Activated CD4-positive, CD25-positive, alpha-beta regulatory T cell treated with anti-CD3 and anti-CD28 coated beads, Interleukin-2, amount 50 U/mL, for 72 hours (primary cell): ENCODE measurements at places on chromosomes 6 and 20.

- DNase-seq = no peak
Measured at GRCh38 chr6:125296471-125296870, 5.3 kb downstream of the HDDC2 start.

DNA sequence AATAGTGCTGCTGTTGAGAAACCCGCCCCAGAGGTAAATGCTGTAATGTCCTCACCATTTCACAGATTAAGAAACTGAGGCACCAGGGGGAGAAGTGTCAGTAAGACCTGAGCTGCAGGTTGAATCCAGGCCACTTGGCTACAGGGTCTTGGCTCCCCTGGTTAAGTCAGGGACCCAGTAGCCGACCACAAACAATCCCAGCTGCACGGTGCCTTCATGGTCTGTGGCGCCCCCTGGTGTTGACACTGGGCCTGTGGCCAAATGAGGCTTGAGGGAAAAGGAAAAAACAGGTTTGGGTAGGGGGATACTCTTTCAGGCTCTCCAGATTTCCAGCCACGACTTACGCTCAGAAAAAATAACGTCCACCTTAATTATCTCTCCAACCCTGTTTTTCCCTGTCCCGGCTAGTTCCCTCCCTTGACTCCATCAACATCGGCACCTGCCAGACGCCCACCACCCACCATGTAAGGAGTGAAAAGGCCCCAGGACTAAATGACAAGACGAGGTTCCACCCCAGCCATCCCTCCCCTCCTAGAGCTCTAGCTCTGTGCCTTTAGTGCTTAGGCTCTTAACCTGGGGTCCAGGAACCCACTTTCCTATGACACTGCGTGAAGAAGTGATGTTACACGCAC lies 47.7 kb upstream of the POLR1H start:
- no peak for DNase-seq

DNA sequence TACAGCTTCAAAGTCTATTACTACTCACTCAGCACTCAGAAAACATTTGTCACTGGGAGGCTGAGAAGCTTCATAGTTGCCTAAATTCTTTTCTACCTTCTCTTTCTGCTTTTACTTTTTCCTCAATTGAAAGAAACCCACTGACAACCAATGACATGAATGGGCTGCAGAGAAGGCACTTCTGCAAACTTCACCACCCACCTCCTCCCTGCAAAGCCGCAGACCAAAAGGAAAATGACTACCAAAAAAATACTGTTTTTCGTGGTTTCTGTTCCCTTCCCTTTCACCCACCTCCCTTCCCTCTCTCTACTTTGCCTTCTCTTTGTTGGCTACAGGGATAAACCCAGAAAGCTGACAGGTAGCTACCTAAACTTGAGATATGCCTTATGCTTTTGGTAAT lies 3.2 kb downstream of the GNAS-AS1 start:
- DNase-seq = no peak

- no peak for DNase-seq
Measured at GRCh38 chr6:105608711-105609374, 206.0 kb upstream of the PREP start.

DNA sequence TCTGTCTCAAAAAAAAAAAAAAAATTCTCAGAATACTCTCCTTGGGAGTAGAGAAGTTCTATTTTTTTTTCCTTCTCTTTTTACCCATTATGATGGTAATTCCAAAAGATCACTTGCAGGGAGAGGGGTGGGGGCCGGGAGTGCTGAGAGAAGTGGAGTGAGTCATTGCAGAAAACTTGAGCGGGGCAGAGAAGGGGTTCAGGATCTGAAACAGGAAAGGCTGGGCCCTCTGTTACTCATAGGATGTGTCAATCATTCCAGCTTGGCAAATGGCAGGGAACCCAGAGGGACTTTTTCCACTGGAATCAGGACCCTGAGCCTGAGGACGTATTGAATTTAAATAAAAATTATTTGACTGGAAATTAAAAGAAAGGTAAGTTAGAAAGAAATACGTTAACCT lies 111.4 kb upstream of the ARMC2 start:
- DNase-seq = no peak

DNA sequence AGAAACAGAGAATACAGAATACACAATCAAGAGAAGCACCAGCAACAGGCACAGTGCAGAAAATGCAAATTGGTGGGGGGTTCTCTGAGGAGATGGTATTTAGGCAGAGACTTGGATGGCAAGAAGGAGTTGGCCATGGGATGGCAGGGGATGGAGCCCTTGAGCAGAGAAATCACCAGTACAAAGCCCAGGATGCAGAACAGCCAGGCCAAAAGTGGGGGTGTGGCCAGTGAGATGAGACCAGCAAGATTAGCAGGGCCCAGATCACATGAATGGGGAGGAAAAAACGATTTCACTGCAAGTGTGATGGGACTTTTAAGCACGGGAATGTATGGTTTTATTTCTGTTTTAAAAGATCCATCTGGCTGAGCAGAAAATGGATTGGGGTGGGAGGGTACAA lies 63.4 kb downstream of the TRAM2 start:
- no peak for DNase-seq

DNA sequence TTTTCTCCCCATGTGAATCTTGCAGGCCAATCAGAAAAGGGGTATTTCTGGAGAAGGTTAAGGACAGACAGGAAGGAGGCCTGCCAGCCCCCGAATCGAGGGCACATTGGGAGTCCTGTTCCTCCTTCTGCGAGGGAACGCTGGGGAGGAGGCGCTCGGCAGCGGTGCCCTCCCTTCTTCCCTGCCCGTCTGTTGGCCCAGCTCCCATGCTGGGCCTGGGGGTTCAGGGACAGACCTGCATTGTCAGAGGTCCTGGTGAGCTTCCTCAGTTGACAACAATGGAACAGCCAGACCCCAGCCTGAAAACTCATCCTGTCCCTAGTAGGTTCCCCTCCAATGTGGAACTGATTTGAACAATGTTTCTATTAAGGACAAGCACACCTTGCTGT lies 15.1 kb upstream of the SYNJ2 start:
- DNase-seq = no peak

DNA sequence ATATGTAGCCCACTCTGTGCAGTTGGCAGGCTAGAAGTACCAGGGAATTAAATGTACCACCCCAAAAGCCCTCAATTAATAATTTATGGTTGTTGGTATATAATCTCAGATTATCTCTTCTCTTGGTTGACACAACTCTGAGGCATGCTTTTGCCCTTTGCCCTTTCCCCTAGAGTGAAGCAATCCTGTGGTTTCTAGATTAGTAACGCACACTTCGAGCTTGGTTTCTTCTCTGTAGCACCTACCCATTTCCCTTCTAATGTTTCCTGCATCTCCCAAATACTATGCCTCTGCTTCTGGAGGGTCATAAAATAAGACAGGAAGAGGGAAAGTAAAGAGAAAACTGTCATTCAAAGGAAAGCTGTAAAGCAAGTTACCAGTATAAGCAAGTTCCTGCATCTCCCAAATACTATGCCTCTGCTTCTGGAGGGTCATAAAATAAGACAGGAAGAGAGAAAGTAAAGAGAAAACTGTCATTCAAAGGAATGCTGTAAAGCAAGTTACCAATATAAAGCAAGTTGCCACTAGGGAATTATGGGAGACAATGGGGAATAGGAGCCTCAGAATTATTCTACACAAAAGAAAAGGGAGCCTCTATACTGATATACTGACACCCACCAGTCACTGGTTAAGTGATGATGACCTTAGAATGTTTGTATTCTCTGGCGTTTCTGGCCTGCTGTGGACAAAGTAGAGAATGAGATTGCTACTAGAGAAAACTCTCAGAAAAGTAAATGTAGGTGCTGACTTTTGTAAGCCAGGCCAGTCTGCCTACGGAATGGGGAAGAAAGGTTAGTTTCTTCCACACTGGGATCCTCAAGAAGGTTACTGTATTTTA lies 862.6 kb upstream of the MAN1A1 start:
- no peak for DNase-seq

DNA sequence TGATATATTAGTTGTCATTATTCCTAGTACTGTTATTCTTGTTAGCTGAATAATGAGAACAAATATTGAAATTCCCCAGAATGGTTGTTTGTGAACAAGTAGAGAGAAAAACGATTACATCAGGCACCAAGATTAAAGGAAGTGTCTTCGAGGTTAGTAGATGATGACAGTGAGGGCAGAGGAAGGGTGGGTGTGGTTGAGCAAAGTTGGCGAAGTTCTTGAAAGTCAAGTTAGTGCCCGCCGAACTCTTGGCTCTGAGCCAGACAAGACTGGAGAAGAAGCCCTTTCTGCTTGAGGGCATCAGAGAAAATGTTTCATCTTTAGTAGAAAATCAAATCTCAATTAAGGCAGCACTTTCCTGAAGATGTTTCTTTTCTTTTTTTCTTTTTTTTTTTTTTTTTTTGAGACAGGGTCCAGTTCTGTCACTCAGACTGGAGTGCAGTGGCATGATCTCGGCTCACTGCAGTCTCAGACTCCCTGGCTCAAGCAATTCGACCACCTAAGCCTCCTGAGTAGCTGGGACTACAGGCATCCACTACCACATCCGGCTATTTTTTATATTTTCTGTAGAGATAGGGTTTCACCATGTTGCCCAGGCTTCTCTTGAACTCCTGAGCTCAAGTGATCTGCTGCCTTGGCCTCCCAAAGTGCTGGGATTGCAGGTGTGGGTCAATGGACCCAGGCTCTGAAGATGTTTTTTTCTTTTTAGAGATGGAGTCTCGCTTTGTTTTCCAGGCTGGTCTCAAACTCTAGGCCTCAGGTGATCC lies 77.1 kb downstream of the SGK1 start:
- peak; percentile 47 for DNase-seq

- peak; percentile 49 for DNase-seq
Measured at GRCh38 chr20:53839423-53840176, 230.8 kb downstream of the BCAS1 start.

- no peak for DNase-seq
Measured at GRCh38 chr6:21603082-21603952, 9.8 kb downstream of the SOX4 start.

DNA sequence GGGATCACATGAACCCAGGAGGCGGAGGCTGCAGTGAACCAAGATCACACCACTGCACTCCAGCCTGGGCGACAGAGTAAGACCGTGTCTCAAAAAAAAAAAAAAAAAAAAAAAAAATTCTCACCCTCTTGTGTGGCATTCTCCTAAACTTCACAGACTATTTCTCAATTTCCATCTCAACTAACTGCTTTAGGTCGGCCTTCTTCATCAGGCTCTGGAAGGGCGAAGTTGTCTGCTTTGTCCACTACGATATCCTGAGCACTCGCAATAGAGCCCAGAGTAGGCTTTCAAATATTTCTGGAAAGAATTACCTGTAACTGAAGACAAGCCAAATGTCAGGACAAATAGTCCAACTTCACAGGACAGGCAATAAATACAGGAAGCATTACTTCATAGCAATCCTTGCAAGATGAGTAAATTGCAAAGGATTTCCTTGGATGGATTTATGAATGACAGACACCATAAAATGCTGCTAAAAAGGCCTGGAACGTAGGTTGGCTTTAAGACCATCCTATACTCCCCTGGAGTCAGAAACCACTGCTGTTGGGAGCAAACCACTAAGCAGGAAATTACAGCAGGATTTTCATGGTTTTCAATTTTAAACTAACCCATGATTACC lies 116.3 kb upstream of the SLC2A12 start:
- DNase-seq = no peak

DNA sequence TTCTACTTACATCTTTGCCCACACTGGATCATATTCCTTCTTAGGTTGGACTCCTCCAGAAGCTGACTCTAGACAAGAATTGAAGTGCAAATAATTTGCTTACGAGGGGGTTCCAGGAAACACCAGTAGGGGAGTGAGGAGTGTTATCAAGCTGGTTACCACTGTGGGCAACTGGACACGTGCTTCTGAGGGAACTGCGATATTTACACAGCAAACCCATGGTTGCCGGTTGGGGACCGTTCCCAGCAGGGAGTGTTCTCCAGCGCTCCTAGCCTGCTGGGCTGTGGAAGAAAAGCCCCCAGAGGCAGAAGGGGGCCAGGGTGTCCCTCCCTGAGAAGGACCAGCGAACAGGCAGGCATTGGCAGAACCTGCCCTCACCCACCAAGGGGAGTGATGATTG lies 21.7 kb downstream of the MDFI start:
- DNase-seq = no peak

GRCh38 chr6:20223141-20223540 lies 10.9 kb upstream of the MBOAT1 start:
- DNase-seq = no peak

DNA sequence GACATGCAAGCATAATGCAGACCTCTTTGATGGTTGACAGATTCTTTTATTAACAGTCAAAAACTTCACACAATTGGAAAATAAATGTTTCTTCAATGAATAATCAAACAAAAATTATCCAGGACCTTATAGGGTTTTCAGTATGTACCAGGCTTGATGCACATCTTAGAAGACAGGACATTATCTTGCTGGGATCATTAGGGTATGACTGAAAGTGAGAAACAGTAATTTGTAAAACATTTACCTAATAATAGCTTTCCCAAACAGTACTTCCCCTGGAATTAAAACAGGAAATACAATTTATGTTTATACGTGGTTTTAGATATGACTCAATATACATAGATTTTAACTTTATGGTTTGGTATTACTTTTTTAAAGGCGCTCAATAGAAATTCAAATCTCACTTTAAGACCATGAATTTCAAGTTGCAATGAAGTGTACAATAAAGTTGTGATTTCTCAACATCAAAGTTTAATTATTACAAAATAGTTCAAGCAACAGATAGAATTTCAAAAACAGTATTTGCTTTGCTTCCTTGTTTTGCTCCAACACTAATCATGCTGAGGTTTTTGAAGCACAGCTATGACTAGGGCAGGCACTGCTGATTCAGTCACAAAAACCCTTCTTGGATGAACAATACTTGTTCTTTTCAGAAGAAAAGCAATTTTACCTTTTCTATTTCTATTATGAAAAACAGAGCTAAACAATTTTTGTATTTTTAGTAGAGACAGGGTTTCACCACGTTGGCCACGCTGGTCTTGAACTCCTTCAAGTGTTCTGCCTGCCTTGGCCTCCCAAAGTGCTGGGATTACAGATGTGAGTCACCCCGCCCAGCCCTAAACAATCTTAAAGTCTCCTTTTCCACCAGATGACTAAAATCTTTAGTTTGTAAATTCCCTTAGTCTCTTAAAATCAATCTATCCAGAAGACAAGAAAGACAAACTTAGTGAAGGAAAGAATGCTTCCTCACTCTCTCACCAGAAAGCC lies 13.7 kb downstream of the SOD2 start:
- no peak for DNase-seq

DNA sequence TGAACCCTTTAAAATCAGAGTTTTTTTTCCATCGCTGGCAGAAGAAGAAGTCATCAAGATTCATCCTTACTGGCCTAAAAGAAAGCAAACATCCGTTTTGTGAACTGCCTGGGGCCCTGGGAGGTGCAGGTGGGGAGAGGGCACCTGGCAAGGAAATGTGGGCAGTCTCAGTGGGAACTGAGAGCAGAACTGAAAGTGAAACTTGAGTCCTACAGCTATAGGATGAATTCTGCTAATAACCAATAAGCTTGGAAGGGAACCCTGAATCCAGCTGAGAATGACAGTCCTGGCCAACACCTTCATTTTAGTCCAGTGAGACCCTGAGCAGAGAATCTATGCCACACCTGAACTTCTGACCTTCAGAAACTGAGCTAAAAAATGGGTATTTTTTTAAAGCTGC lies 130.1 kb upstream of the ASCC3 start:
- DNase-seq = no peak

- no peak for DNase-seq
Measured at GRCh38 chr6:45737331-45738056, 278.2 kb downstream of the CLIC5 start.
